ENCODE measurements at places on chromosomes 4 and X.
A peak's percentile ranks its signal among the peaks of the same experiment; 100 is the strongest.

- DNase-seq: no peak
Measured at GRCh38 chrX:4059893-4060292, 346.4 kb upstream of the PRKX start.

DNA sequence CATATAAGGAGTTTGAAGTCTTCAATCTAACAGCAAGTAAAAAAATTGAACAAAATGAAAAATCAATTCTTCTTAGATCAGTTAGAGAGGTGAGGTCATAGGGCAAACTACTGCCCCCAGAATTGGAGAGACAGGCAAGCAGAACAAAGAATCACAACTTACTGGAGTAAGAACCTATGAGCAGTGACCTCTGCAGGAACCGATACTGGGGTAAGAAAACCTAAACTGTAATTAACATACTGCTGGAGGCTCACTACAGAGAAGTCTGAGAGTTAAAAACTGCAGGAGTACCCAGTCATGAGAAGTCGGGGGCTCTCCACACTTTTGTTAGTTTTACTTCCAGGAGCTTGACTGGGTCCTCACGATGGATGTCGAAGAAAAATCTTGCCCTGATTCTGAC, 16.0 kb downstream of the CLDN22 start:
- no peak for DNase-seq

DNA sequence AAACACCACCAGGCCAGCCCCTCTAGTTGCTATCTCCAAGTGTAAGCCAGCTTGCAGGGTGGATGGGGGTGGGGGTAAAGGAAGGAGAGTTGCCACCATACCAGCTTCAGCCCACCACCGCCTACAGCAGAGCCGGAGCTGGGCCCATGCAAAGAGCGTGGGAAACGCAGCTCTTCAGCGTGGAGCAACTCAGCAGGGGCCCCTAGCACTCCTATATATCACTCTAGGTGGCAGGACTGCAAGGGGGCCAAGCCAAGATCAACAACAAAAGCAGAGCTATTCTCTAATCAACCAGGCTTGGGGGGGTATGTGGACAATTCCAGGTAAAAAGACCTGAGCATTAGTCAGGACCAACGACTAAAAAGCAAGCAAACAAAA, 35.5 kb upstream of the IQSEC2 start:
- DNase-seq: no peak

GRCh38 chr4:41797260-41797659, 48.7 kb upstream of the PHOX2B start:
- DNase-seq: no peak

DNA sequence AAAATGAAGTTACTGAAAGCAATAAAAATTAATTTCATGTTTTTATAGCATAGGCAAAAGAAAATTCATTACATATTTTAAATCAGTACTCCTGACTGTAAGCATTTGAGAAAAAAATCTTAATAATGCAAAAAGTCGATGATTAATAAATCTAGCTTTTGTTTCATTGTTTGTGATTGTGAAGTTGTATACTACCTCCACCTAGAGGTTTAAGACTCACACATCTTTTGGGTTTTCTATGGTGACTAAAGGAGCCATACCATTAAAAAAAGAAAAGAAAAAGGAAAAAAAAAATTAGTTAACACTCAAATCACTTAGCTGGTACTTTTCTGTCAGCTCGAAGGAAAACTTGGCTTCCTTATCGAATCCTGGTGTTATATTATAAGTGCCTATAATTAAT, 2.0 kb downstream of the GABRA2 start:
- DNase-seq: no peak

- DNase-seq: no peak
Measured at GRCh38 chrX:46298821-46299220, 246.4 kb downstream of the ZNF674 start.

GRCh38 chr4:153706519-153706918, 22.4 kb downstream of the TLR2 start:
- DNase-seq: no peak

GRCh38 chr4:186458050-186458449, 97.3 kb downstream of the MTNR1A start:
- no peak for DNase-seq

DNA sequence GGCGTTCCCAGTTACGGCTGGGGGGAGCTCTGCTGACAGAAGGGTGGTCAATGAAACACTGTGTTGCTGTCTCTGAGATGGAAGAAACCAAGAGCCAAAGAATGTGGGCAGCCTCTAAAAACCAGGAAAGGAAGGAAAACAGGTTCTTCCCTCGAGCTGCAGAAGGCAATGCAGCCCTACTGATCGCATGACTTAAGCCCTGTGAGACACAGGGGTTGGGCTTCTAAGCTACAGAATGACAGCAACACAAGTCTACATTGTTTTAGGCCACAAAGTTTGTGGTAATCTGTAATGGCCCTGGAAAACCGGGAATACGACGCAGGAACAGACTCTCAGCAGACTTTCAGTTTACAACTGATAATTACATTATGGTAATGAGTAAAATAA, 38.2 kb upstream of the MTNR1A start:
- DNase-seq: no peak

- DNase-seq: no peak
Measured at GRCh38 chr4:8591114-8591513, 1.5 kb upstream of the CPZ start.

DNA sequence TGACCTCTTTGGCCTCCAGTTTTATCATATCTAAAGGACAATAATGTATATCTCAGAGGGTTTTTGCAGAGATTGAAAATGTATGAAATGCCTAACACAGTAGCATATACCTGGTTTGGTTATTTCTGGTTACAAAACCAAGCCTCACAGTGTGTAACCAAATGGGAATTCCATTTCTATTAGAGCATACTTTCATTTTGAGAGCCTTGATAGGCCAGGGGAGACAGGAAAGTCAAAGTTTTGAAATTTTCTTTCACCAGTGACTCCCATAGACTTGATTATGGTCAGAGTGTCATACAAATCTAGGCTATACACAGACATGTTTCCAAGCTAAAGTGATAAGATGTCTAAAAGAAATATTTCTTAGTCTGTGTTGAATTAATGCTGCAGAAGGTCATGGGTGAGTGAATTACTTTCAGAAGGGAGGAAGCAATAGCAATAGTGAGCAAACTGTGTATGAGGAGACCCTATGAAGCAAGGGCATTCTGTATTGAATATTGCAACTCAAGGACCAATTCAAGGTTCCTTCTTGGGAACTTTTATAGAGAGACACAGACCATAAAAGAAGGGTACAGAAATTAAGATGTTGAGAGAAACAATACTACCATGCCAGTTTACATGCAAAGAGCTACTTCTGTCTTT, 151.1 kb downstream of the PDE5A start:
- no peak for DNase-seq

- no peak for DNase-seq
Measured at GRCh38 chr4:177509226-177509745, 67.0 kb upstream of the AGA start.

- DNase-seq: no peak
Measured at GRCh38 chrX:19907794-19908193, 20.4 kb upstream of the SH3KBP1 start.

DNA sequence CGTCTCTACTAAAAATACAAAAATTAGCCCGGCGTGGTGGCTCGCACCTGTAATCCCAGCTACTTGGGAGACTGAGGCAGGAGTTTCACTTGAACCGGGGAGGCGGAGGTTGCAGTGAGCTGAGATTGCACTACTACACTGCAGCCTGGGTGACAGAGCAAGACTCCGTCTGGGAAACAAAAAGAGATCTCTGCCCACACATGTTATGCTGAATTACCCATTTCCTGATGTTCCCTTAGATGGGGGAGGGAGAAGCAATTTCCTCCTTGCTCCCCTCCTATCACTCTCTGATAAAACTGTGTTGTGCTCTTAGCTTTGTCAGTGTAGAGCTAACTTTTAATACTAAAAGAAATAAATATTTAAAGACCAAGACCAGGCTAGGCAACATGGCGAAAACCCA, 102.5 kb downstream of the LARP7 start:
- DNase-seq: no peak

- no peak for DNase-seq
Measured at GRCh38 chrX:6857749-6858148, 289.8 kb upstream of the STS start.

DNA sequence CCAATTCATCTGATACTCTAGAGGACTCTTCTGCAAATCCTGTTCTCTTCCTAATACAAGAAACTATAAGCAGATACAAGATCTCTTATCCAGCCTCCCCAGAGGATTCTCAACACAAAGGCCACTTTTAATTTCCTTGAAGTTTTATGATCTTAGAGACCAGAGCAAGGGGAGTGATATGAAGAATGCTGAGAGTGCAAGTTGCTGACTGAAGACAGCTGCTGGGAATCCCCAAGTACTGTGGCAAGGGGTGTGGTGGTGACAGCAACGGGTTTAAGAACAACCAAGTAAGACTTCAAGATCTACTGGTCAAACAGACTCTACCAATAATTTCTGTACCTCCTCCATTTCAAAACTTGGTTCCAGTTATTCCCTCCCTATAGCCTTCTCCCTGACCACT, 7.0 kb downstream of the AMMECR1 start:
- no peak for DNase-seq

DNA sequence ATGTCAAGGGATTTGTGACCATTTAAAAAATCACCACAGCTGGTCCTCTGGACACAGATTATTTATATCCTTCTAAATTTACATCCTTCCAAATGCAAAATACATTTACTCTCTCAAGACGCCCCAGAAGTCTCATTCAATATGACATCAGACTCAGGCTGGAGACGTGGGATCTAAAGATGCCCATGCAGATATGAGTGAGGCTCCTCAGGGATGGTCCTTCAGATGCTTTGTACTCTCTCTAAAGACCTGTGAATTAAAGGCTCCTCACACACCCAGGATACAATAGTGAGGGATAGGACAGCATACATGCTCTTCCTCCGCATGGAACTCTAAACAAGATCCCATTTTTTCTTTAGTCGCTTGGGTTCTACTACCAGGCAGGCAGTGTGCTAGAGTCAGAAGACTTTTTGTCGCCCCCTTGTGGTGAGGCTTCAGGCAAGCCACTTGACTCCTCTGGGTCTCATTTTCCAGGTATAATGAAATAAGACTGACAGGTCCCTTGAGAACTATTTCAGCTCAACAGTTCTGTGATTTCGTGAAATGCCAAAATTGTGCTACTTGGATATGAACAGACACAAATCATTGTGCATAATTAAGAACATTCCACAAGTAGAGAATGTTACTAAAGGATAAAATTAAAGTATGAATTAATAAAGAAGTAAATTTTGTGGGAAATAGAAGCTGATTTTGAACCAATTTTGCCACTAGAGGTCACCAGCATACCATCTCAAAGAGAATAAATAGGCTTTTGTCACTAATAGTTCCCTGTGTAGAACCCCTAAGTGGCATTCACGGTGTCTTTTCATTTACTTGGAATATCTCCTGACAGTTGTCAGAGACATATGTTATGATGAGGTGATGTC, 13.7 kb upstream of the SCOC start:
- peak; percentile 61 for DNase-seq

DNA sequence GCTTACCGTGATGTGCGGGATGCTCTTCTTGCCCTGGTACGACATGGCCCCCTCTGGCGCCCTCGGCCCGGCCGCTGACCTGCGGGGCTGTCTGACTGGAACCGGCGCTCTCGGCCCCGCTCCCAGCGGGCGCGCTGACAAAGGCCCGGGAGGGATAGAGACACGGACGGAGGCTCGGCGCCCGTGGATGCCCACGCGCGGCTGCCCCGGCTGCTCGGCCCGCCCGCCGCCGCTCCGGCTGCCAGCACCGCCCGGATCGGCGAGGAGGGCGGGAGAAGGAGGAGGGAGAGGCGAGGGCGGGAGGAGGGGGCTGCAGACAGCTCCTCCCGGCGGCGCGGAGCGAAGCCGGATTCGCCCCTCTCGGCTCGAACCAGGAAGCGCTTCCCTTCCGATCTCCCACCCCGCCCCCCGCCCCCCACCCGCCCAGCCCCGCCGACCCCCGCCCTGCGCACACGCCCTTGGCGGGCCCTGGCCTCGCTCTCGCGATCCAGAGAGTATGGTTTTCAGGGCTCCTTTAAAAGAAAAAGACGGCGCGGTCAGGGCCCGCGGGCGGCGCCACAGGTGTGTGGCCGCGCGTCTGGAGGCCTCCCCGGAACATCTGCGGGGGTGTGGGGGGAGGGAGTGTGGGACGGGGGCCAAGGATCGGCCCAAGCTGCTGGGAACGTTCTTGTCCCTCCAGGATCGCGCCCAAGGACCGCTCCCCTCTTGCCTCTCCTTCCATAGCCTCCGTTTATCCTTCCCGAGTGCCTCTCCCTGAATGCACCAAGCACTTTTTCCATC, 4.5 kb downstream of the CRMP1 start:
- no peak for DNase-seq

DNA sequence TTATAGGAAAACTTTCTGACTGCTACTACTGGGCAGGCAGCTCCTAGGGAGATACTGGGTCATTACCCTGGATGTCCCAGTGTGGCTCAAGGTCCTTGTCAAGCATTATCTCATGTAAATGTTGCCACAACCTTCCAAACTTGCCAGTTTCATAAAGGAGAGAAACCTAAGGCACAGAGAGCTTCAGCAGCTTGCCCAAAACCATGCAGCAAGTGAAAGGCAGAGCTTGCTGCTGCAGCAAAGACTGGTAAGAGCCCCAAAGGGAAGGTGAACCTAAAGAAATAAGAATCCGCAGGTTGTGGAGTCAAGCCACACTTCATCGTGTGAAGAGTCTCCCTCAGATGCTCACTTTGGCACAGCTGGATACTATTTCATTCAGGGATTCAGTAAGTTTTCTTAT, 2.3 kb downstream of the MPP1 start:
- DNase-seq: no peak

DNA sequence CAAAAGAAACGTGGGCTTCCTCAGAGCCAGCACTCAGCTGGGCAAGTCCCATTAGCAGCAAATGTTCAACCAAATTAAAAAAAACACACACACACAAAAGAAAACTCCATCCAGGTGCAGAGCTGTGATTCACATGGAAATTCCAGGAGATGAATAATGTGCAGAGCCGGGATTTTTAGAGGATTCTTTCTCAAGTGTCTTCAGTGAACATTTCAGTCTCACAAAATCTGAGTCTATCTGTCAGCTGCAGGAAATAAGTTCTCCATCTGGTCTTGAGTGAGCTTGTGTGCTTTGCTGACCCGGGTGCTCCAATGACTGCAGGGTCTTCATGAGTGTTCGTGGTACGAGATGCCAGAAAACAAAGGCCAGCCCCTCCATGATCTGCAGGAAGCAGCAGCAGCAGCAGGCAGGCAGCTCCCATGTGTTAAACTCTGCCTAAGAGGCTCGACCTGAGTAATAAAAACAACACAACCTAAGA, 44.3 kb downstream of the RASGEF1B start:
- no peak for DNase-seq

GRCh38 chr4:24770667-24771066, 24.7 kb upstream of the SOD3 start:
- no peak for DNase-seq

- DNase-seq: no peak
Measured at GRCh38 chr4:8328866-8329559, 59.5 kb downstream of the HTRA3 start.
